Fibroblast of upper back skin (primary cell): ENCODE measurements at places on chromosomes 2 and 18.

DNA sequence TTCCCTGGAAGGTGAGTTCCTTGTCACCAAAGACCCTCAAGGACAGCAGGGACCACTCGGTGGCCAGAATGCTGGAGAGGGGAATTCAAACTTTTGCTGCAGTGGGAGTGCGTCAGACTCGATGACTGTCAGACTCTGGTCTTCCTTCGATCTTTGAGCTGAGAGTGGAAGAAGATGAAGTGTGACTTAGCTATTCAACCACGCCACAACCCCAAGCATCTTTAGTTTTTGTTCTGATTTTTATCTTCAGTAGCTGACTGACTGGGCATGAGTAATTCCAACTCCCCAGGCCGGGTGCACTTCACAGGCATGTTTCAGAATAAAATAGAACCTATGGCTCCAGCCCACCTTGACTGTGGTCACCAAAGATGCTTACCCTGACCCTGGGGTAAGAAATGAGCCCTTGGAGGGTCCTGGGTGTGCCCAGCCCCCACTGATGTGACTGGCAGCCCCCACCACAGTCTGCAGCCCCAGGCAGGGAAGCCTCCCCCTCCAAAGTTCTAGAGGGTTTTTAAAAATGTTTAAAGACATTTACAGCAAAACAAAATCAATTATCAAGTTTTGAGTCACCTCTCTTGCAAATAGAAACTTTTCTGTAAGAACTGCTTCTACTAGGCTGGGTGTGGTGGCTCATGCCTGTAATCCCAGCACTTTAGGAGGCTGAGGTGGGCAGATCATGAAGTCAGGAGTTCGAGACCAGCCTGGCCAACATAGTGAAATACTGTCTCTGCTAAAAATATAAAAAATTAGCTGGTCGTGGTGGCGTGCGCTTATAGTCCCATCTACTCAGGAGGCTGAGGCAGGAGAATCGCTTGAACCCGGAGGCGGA is 24.9 kb upstream of the YWHAQ start:
- peak; percentile 92 for DNase-seq

GRCh38 chr2:45130736-45131135 is 121.5 kb upstream of the SIX2 start:
- no peak for DNase-seq

- no peak for DNase-seq
Measured at GRCh38 chr2:125696560-125696959, 959.4 kb upstream of the GYPC start.

GRCh38 chr2:126698376-126698775 is 42.4 kb downstream of the GYPC start:
- no peak for DNase-seq

- no peak for DNase-seq
Measured at GRCh38 chr2:138997346-138997745, 217.2 kb upstream of the NXPH2 start.

DNA sequence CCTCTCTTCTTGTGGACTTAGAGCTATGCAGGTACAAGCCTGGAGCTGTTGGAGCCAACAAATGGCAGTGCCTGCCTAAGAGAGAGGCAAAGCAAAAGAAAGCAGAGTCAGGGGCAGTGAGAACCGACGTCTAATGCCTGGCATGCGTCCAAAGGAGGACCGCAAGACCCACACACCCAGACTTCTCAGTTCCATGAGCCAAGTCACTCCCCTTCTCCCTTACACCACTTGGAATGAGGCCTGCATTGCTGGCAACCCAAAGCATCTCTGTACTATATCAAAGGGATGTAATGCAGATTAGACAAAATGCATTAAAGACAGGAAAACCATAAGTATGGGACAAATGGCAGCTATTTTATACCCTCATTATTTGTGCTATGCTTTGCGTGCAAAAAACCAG is 49.9 kb upstream of the RNU4ATAC start:
- DNase-seq = peak; percentile 98

GRCh38 chr2:53942280-53942679 is 28.5 kb downstream of the PSME4 start:
- no peak for DNase-seq

DNA sequence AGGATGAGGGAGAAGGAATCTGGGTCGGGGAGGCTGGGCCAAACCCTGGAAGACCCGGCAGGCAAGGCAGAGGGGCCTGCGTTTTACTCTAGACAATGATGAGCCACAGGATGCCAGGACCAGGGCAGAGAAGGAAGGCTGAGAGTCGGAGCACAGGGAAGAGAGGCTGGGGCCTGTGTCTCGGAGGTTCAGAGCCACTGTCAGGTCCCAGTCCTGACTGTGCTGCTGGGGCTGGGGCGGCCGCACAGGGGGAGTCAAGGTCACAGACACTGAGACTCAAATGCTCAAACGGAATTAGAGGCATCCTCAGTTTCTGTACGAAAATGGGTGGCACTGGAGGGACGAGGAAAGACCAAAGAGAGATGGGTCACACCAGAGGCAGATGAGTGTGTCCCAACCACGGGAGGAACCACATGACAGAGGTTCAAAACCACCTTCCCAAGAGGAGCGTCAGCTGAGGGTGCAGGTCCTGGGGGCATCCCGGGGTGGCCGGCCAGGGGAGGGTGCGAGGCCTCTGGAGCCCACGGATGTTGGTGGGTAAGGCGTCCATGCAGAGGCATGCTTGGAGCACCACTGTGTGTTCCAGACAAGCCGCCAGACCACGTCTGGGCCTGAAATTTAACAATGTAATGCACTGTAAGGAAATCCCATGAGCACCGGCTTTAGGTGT is 14.7 kb downstream of the HDAC4 start:
- no peak for DNase-seq

GRCh38 chr2:210007895-210008294 is 5.5 kb downstream of the RPE start:
- DNase-seq = no peak

DNA sequence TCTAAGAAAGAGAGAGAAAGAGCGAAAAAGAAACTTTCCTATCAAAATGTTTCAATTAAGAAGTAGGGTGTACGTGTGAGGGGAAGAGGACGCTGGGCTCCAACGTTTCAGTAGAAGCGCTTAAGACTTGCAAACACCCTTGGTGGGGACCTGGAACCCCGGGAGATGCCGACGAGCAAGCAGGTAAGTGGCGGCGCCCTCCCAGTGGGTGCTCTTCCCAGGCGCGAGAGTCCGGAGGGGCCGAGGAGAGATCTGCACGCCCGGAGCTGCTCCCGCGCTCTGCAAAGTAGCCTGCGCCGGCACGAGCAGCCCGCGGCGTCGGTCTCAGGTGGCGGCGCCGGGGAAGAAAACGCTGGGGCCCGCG is 678 bp upstream of the OTX1 start:
- no peak for DNase-seq

GRCh38 chr2:73859721-73860586 is 31.2 kb downstream of the STAMBP start:
- peak; percentile 86 for DNase-seq

DNA sequence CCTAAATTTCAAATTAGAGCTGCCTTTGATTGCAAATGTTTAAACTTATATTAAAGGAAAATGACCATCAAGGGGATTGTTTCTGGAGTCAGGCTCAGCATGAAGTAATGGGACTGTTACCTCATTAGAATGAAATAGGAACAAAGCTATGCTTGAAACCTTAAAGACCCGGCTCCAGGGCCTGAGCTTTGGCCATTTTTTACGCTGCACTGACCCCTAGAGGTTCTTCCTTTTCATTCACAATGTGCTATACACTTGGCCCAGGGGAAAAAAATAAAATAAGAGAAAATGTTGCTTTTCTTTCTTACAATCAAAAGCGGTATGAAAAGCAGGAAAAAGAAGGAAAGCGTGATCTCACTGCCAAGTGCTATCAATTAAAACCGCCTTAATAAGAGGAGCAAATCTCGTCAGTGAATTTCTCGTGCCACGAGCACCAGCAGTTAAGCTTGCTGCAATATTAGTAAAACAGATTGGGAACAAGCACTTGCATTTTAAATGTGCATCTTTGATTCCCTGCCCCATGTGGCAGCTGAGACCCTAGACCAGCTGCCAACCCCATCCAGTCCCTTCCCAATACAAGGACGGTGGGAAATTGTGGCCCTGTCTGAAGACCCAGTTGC is 96.6 kb downstream of the MBD2 start:
- DNase-seq = peak; percentile 74

GRCh38 chr2:113842919-113843736 is 46.8 kb upstream of the ACTR3 start:
- DNase-seq = peak; percentile 80

- no peak for DNase-seq
Measured at GRCh38 chr18:7953095-7953958, 386.2 kb downstream of the PTPRM start.

DNA sequence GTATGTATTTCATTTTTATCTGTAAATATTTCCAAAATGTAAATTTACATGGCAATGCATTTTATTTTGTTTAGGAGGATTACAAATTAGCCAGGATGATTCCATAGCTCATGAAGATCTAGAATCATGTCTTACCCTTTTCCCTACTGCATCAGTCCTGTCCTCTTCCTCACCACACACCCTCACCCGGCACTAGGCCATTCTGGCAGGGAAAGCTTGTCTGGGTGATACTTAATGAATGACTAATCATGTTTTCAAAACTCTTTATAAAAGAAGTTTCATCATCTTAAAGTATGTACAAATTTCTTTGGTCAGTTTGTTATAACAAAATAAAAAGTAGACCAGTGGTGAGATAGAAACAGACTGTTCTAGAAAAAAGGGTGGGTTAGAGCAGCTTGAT is 283.3 kb upstream of the VWC2L start:
- DNase-seq = peak; percentile 55

DNA sequence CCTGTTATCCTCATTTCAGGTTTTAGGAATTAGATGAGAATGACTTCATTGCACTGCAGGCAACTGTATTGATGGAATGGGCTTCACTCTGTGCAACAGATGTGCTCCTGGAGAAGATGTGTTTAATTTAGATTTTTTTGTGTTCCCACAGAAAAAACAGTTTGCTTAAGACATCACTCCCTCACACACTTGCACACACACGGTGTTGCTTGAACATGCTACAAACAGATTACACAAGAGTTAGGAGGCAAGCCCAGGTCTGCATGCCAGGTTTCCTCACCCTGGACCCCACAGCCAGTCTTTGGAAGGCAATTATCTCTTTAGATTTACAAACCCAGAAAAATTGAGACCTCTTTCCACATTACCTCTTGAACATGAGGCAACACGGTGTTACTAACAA is 93.7 kb upstream of the KLHL29 start:
- DNase-seq = peak; percentile 54

GRCh38 chr2:88871336-88871735 is 179.9 kb downstream of the RPIA start:
- no peak for DNase-seq

GRCh38 chr2:31125918-31126695 is 12.1 kb downstream of the GALNT14 start:
- no peak for DNase-seq

- DNase-seq = no peak
Measured at GRCh38 chr2:35408320-35408719, 947.3 kb upstream of the CRIM1 start.

GRCh38 chr2:168526641-168527040 is 70.6 kb downstream of the CERS6 start:
- no peak for DNase-seq

- no peak for DNase-seq
Measured at GRCh38 chr2:115634578-115634977, 1192.1 kb downstream of the DPP10 start.

DNA sequence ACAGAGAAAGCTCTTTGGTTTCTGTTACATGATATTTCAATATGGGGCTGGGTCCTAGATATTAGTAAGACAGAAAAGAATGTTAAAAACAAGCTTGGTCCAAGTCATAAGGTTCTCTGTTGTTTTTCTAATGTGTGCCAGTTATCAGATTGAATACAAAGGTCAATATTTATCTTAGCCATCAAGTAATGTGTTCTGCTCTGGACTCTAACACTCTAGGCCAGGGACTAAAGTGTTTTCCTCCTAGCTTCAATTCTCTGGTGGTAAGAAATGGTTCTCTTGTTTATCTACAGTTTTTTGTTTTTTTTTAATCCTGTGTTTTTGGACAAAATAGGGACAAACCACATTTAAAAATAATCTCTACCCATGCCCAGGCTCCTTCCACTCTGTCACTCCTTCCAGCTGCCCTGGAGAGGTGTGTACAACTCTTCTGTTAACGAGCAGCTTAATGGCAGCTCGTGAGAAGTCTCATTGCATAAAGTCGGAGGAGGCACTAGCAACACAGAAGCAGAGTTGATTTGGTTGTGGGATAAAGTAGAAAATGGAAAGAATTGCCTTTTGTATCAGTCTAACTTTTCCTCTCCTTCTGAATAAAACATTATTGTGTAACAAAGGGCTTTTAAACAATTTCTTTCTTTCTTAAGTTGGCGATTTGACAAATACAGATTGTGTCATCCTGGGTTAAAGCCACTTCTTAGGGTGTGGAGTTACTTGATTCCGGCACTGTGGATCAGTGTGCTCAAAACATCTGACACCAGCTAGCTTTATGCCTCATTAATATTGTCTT is 8.0 kb upstream of the SESTD1 start:
- DNase-seq = peak; percentile 67

GRCh38 chr2:191916826-191917225 is 69.9 kb upstream of the CAVIN2 start:
- DNase-seq = no peak

GRCh38 chr18:79512461-79513380 is 117.0 kb downstream of the NFATC1 start:
- DNase-seq = no peak

DNA sequence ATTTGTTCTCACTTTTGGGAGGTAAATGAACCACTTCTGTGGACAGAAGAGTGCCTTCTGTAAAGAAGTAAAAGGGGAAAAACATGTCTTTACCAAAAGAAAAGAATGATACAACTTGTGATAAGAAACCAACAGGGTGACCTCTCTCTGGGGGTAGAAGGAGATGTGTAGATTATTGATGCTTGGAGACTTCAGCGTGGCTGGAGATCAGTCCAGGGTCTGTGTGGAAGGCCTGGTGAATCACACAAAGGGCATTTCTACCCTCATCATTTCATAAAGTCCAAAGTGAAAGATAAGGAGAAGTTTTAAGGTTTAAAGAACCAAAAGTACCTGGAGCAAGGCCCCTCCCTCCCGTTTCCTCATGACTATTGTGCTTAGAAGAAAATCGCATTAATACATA is 142.5 kb downstream of the NCK2 start:
- DNase-seq = no peak

DNA sequence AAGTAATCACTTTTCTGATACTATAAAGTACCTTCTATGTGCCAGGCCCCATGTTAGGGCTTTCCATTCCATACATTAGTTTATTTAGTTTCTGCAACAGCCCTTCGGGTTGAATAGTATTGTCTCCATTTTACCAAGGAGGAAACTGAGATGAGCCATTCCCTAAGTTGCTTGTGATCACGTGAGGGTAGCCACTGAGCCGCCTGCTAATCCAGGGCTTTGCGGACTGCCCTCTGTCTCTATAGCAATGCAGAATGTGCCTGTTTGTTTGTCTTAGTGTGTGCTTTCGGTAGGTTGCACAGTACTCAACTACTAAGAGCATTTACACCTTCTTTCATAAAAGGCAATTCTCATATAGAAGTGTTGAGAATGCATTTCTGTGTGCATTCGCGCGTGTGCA is 5.0 kb downstream of the EMILIN2 start:
- no peak for DNase-seq

- peak; percentile 68 for DNase-seq
Measured at GRCh38 chr2:636641-637405, 40.4 kb downstream of the TMEM18 start.

GRCh38 chr2:56714400-56714799 is 530.6 kb downstream of the CCDC85A start:
- peak; percentile 20 for DNase-seq

GRCh38 chr18:79988071-79988450 is 302 bp downstream of the TXNL4A start:
- peak; percentile 24 for DNase-seq
